ENCODE measurements at places on chromosomes 4 and X.

- DNase-seq = no peak
These were observed 88.6 kb upstream of the HHIP start for GRCh38 chr4:144557404-144557803.

DNA sequence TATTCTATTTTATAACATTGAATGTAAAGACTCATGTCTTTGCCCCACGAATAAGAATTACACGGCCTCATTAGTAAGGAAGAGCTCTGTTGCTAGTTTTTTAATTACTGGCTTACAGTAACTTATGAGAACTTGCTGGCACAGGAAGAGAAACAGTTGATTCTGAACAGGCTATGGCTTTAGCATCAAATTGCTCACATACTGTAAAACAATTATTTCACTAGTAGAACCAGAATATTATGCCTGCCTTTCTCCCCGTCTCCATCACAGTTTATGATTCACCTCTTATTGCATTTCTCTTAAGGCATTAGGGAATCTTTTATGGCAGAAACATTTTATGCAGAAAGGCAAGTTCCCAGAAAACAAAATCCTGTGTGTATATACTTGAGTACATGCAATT is 126.1 kb downstream of the SPRY1 start:
- no peak for DNase-seq

GRCh38 chr4:31793907-31794306 is 1073.7 kb downstream of the PCDH7 start:
- no peak for DNase-seq

DNA sequence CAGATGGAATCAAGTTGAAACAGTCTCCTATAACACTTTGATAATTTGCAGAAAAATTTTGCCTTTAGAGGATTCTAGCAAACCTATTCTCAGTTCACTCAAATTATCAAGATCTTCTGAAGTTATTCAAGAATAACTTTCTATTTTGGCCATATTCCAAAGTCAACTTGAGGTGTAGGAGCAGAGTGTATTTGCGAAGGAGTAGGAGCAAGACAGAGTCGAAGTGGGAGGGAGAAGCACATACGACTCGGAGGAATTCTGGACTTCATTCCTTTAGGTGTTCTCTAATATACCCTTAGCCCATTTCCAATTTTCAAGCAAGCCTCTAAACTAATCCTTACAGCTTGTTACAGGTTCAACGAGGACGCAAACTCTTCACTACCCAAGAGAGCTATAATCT is 252.9 kb downstream of the GPM6A start:
- DNase-seq = no peak

GRCh38 chrX:15881381-15881897 is 26.8 kb upstream of the AP1S2 start:
- no peak for DNase-seq

GRCh38 chrX:124289443-124289842 is 43.0 kb upstream of the TEX13D start:
- DNase-seq = peak; percentile 25

- no peak for DNase-seq
These were observed 109.1 kb upstream of the PDLIM3 start for GRCh38 chr4:185644408-185644807.

DNA sequence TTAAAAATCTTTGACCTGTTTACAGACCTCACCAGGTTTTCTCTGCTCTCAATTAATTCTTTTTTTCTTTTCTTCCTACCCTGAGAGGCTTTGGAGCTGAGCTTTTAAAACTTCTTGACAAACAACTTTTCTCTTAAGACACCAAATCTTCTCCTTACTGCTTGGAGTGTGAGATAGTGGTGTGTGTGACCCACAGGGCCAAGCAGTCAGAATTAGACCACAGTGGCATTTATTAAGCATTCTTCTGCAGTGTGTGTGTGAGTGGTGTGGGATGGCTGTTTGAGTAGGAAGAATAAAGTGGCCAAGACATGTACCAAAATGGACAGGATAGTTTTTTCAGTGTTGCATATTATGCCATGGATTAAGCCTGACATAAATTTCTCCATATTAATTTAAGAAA is 665.1 kb downstream of the RAPGEF2 start:
- no peak for DNase-seq

GRCh38 chr4:120156120-120156718 is 89.6 kb upstream of the MAD2L1 start:
- peak; percentile 17 for DNase-seq

DNA sequence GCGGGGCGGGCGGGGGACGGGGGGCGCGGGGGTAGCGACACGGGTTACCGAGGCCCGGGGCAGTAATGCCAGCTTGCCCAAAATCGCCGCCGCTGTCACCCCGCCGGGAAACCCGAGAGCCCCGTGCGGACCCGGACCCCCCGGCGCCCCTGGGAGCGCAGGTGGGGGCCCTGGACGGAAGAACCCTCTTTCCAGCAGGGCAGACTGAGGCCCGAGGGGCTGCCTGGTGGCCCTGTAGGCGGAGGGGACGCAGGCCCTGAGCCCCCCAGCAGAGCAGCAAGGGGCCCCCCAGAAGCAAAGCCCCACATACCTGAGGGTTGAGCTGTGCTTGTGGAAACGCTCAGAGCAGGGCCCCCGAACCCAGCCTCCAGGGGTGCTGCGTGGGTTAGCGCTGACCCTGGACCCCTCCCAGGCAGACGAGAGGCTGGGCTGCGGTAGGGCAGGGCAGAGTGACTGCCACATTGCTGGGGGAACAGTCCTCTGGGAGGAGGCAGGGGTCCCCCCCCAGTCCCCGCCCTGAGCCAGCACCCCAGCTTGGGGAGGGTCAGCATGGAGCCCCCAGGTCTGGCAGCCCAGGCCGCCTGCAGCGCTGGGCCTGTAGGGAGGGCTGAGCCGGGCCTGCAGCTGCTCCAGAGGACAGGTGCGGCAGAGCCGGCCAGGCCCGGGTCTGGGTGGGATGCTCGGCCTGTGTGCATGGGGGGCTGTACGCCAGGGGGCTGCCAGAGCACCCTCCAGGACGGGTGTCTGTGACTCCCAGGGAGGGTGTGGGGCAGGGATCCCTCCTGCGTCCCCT is 646 bp downstream of the DOK7 start:
- no peak for DNase-seq

DNA sequence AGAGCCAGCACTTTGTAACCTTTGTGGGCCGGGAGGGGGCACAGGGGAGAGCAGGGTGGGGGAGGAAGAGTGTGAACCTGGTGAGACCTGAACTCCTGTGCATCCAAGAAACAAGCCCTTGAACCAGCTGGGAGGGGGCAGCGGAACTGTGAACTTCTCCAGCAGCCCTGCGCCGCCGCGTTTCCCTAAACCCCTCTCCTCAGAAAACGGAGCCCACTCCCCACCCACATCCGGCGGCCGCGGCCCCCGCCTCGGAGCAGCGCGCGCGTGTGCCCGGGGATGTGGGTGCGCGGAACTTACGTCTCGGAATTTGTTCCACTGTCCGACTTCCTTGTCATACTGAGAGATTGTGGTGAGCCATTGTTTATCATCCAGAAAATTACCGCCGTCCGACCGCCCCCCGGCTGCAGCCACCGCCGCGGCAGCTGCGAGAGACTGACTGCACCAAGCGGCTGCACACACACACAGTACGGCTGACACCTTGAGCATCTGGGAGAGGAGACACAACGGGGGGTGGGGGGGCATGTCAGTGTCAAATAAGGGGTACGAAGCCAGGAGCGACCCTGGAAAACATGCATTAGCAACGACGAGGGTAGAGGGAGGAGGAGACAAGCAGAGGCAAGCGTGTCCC is 494 bp downstream of the SPOCK3 start:
- DNase-seq = peak; percentile 28

GRCh38 chr4:176729489-176729888 is 63.2 kb downstream of the VEGFC start:
- no peak for DNase-seq

DNA sequence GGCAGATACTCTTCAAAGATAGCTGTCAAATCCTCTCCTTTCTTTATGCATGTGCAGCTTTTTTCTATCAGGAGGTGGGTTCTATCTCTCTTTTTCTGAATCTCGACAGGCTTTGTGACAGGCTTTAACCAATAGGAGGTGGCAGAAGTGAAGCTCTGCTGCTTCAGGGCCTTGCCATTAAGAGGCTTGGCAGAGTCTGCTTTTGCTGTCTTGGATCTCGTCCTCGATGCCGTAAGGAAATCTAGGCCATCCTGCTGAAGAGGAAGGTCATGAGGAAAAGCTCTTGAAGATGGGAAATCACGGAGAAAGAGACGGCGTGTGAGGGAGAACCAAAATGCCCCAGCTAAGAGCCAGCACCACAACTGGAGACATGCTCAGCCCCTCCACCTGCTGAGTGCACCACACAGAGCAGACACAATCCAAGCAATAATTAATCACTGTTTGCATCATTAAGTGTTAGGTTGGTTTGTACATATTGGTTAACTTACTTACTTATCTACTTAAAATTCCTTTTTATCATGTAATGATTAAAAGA is 92.2 kb downstream of the DDIT4L start:
- DNase-seq = no peak

DNA sequence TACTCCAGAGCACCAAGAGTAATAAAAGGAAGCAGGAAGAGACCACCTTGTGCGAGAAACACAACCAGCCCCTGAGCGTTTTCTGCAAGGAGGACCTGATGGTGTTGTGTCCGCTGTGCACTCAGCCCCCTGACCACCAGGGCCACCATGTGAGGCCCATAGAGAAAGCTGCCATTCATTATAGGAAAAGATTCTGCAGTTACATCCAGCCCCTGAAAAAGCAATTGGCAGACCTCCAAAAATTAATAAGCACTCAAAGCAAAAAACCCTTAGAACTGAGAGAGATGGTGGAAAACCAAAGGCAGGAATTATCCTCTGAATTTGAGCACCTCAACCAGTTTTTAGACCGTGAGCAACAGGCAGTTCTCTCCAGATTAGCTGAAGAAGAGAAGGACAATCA is 5.7 kb downstream of the TRIM75 start:
- DNase-seq = no peak

DNA sequence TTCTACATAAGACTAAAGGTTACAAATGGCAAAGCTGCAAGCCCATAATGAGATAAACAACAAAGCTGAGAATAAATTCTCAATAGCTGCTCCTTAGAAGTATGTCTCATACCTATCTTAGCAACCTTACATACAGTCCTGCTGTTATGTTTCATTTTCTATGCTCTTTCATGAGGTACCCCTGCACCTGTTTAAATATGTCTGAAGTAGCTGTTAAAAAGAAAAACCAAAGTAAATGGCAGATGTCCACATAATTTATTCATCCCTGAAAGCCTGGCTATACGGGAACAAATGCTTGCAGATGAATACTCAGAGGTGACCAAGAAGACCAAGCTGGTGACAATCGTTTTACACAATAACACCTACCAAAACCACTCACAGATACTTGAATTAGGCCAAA is 22.5 kb downstream of the PPA2 start:
- DNase-seq = no peak

DNA sequence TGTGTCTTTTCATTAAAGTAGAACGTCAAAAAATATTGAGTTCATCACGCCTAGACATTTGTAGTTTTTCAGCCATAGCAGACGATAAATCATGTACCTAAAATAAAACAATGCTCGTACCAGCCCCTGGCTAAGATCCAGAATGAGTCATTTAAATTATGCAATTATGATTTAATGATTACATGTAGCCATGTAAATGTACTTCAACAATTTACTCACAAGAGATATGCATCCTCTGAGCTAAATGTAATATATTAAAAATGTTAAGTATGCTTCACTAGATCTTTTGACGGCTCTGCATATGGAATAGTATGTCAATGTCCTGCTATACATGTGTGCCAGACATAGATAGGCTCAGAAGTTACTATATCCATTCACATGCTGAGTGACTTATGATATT is 1077.8 kb downstream of the ARAP2 start:
- DNase-seq = no peak

DNA sequence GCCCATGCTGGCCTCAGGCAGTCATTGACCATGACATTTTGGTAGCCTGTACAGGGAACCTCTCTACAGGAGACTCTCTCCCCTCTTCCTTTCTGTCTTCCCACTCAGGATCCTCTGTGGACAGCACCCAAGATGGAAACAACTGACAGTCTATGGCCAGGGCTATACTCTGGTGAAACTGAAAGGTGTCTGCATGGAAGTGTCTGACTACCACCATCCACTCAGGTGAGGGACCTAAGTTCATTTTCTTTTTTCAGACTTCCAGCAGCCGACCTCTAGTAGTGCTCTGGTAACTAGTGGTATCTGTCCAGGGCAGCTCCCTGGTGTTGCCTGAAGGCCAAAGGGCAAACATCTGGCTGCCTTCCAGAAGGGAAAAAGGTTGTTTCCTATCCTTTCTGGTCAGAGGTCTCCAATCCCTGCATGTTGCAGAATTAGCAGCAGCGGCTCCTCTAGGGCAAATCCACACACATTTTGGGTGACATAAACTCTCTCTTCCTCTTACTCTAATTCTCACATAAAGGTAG is 804.5 kb downstream of the C4orf33 start:
- no peak for DNase-seq

DNA sequence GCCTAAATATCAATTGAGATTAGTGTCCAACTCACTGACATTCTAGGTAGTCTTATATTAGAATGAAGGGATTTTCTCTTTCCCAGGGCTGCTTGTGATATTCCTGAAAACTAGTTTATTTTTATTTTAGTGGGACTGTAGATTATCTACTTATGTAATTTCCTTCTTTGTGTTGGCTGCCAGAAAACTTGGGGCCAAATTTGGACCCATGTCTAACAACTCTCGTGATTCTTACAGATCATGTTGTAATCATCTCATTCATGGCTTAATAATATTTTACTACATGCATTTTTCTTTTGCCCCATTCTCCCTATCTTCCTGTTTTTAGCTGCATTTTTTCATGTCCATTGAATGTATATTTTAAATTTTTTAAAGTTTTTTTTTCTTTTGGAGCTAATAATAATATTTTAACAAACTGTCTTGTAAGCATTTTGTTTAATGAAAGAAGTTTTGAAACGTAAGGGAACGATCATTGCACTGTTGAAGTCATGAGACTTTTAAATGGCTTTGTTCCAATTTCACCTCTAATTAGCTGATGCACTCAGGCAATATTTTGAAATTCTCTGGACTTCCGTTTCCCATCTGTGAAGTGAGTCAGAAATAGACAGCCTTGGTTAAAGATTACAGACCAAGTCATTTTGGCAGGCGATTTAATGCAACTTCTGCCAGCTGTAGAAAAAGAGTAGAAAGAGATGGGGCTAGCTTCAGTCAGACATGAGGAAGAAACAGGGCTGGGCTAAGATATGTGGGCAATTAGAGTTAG is 14.3 kb upstream of the TDO2 start:
- DNase-seq = no peak

DNA sequence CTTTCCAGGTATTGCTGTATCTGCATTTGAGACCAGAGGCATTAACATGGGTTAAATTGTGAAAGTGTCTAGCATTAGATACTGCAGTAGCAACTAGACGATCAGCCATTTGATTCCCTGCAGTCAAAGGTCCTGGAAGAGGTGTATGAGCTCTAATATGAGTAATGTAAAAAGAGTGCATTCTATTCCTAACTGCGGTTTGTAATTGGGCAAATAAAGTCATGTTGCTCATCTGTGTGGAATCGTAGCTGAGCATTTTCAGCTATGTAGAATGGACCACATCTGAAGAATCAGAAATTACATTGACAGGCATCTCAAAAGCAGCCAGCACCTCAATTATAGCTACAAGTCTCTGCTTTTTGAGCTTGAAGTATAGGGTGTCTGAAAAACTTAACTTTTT is 157.6 kb downstream of the ZNF518B start:
- no peak for DNase-seq
